ENCODE measurements at places on chromosomes 3 and 15.

DNA sequence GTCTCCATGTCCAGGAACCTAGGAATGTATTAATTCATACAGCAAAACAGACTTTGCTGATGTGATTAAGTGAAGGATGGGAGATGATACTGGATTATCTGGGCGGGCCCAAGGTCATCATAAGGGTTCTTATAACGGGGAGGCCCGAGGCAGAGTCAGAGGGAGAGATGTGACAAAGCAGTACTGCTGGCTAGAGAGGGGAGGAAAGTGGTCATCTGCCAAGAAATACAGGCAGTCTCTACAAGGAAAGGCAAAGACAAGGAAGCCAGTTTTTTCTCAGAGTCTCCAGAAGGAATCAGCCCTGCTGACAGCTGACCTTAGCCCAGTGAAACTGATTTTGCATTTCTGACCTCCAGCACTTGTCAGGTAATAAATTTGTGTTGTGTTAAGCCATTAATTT, 66.2 kb upstream of the CORO2B start:
- DNase-seq: no peak

DNA sequence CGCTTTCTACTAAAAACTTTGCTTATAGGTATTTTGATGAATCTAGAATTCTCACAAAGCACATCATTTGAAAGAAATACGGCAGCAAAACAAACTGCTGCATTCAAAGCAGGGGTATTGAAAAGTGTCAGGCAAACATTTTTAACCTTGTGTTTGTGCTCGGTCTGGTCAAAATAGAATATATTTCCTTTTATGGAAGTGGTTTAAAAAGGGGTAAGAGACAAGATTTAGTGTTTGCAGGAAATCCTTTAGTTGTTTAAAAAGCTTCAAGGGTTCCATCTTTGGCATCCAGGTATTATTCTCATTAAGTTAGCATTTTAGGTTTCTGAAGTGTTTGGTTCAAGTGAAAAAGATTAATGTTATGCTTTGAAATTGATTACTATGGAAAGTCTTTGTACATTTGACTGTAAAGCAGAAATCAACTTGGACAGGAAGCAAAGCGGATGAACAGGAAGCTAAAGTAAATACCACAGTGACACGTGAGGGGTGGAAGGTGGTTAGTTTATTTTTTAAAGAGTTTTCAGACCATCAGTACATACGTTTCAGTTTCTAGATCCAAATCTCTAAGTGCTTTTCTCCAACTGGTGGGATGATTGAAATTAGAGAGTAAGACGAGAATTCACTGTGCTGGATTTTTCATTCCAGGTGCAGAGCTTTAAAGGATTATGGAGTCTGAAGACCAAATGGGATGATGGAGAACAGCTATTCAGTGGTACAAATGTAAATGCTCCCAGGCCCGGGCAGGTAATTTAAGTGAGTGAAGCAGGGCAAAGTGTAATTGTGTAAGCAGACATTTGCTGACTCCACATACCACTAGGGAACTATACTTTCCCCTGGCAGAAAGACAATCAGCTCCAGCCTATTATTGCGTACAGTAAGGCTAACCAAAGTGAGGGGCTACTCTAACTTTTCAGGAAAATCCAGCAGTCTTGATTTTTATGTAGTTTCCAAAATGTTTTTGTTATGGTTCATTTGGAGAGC, 341.8 kb upstream of the TBL1XR1 start:
- peak; percentile 25 for DNase-seq

DNA sequence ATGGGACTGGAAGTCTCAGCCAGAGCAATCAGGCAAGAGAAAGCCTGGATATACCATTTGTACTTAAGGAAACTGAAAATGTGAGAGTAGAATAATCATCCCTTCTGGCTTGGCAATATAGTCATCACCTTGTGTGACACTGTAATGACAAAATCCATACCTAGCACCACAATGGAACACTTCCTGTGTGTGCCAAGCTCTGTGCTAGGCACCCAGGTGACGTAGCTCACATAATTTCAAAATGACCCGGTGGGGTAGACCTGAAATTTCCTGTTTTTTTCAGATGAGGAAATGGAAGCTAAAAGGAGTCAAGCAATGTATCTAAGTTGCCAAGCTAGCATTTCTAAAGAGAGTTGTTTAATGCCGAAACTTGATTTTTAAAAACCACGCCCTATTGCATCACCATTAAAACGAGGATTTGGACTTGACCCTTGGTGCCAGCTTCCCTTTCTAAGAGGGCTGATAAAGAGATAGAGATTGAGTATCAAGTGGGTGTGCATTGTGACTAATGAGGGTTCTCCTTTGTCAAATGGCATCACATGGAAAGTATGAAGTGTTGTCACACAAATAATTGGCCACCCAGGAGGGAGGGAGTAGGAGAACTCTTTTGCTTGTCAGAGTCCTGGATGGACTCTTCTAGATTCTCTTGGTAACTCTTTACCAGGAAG, 141.3 kb upstream of the PDZRN3 start:
- no peak for DNase-seq

DNA sequence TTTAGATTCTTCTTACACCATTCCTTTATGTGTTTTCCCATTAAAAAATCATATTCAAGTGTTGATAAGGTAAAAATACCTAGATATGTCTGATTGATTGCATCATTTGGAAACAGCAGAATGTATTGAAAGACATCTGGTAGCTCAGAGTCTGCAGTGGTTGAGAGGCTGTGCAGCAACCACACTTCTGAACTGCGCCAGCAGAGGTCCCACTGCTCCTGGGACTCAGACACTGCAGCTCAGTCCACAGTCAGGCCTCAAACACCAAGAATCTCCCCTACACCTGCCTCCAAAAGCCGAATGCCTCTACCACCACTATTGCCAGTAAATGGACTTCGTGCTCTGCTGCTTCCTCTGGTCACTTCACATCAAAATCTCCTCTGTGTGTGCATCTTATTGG, 176.9 kb upstream of the LMCD1 start:
- DNase-seq: peak; percentile 14

DNA sequence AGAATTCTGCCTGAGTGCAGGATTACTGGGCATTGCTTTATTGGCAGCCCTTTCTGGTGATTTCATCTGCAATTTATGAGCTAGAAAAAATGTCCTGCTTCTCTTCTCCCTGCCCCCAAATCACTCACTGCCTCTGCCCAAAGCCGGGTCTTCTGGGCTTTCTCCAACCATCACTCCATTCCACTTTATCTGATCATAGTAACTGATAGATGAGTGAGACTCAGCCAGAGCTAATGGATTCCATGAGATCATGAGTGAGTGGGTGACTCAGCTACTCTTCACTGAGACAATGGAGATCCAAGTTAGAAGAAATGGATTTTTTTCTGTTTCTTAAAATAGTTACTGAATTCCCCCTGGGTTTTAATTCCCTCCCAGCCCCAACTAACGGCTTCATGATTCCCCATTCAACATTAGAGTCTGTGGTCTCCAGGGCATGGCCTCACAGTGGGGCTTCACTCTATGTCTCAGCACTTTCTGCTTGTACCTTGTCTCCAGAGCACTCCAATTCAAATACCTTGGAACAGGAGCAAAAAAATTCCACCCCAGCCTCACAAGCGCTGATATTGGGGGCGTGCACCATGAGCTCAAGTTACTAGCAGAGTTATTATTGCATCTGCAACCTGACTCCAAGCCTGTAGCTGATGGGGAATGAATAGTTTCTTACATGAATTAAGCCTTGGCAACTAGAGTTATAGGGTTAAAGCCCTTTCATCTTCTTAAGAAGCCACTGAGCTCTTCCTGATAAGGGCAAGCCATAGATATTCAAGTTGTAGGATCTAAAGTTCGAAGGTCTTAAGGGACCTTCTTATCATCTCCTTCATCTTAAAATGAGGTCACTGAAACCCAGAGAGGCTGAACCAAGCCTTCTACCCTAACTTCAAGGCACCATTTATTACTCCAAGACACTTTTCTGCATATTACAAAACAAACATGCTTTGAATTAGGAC, 85.9 kb downstream of the AGBL1 start:
- DNase-seq: no peak

DNA sequence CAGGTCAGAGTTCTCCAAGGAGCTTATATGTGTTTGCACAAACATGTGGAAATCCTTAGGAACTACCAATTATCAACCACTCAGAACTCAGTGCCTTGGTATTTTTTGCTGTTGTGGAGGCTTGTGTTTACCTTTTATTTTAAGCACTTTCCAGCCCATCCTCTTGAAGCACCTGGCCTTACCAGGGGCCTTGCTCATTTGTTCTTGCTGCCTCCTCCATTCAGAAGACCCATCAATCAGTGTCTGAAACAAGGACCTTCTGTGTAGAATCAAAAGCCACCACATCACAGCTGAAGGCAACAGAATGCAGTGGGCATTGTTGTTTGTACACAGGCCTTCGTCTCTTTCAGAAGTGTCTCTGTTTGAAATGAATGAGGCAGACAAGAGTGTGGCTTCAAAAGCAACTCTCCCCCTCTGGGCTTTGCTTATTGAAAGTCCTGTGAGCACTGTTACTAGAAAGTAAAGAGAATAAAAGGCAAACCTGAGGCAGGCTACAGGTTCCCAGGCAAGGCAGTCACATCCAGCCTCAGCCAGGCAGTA, 24.5 kb upstream of the LIPC start:
- DNase-seq: no peak

GRCh38 chr15:100039994-100040393, 301.8 kb downstream of the ADAMTS17 start:
- DNase-seq: no peak

DNA sequence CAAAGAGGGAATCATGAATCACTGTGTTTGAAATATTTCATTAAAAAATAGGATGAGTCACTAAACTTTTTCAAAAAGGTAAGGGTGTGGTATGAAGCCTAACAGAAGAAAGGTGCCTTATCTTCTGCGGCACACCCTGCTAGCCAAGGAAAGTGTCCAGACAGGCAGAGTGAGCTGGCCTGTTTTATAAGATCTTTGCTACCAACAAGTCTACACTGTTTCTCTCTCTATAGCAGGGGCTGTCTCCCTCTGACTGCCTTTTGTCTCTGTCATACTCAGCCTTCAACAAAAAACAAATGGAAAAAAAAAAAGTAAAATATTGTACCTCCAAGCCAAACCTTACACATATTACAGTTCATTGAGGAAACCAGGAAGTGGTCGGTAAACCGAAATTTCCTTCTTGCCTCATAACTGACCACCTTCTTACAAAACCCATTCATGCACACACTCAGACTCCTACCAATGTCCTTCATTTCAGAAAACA, 9.1 kb downstream of the ZDHHC3 start:
- DNase-seq: no peak

GRCh38 chr3:183252973-183253527, at the start of gene B3GNT5:
B3GNT5 (plus strand) TSS chr3:183253253; CDS start chr3:183269799, 16,546 bp downstream.
- DNase-seq: peak; percentile 22

DNA sequence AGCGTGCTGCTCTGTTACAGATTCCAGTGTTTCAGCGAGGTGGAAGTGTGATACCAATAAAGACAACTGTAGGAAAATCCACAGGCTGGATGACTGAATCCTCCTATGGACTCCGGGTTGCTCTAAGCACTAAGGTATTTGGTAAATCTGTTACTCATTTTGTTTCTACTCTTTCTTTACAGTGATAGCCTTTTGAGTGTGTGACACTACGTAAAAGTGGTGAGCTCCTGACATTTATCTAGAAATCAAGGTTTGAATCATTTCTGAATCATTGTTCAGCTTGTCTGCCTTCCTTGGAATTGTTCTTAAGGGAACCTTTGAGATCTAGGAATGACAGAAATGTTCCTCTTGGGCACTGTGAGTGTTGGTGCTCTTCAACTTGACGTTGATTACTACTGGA, 11.2 kb upstream of the CAPN3 start:
- no peak for DNase-seq

- no peak for DNase-seq
Measured at GRCh38 chr15:36863570-36863969, 236.8 kb downstream of the MEIS2 start.

DNA sequence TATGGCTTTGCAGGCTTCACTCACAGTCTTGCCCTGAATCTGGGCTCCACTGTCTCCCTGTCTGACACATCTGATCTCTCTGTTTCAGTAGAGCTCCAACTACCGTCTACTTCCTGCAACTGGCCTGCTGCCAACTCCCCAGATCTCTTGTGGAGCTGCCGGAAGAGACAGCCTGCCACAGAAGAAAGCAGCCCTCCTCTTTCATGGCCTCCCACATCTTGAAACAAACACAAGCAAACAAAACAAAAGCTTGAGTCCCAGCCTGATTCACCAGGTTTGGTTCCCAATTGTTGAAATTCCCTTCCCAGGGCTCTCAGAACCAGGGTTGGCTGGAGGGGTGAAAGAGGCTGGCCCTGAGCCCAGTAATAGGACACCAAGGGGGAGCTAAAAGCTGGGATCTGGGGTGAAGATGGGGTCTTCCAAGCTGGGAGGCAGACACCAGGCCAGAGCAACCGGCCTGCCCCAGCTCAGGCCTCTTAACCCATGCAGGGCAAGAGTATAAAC, 55.3 kb upstream of the CA12 start:
- DNase-seq: peak; percentile 73

GRCh38 chr15:82611348-82611747, 35.8 kb downstream of the CPEB1 start:
- no peak for DNase-seq

- no peak for DNase-seq
Measured at GRCh38 chr15:22973987-22974386, 6.2 kb downstream of the CYFIP1 start.

DNA sequence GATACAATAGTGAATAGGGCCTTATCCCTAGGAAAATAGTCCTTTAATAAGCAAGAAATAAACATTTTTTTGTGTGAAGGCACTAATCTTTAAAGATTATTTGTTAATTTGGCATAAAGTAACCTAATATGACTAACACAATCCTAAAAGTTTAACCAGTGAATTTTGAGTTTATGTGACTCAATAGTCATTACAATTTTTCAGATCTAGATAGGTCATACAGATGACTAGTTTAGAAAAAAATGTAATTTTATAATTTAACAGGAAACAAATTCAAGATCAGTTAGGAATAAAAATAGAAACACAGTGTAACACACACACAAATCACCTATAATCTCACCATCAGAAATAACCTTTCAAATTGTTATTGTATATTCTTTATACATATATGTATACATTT, 620.7 kb upstream of the ALCAM start:
- no peak for DNase-seq

DNA sequence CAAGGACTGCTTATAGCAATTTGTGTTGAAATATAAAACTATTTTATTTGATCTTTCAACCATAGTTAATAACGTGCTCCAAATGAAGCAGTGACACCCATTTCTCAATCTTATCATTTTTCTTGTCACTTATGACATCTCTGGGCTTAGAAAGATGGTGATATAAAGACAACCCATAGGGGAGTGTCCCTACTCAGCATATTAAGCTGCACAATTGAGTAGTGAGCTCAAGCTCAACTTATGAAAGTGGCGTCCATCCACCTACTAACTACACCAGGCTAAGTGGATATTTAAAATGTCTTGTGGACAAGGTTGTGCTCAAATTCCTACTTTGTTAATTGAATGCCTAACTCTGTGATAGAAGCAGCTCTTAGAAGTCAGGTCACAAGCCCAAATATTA, 46.7 kb downstream of the SLC9C1 start:
- DNase-seq: no peak
